Mesothelial cell of epicardium (in vitro differentiated cells): ENCODE measurements at places on chromosomes 12 and 14. TPM values are rescaled to one million over a fixed set of nuclear protein-coding genes. Genes with fewer than 3 reads are reported as not detected.

DNA sequence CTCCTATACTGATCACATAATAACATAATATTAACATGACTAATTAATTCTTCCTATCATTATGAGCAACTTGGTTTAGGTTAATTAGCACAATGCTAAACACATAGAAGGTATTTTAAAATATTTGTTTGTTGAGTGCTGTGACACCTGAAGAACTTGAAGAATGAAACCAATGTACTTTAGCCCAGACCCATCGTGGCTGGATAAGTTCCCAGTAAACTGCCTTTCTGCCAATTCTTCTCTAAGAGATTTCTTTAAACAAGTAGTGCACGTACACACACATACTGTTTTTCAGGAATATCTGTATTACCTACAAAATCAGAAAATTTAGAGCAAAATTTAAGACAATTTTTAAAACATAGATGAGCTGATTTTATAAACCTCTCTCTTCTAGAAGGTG, 207.4 kb upstream of the SSTR1 start:
- DNase-seq = no peak

DNA sequence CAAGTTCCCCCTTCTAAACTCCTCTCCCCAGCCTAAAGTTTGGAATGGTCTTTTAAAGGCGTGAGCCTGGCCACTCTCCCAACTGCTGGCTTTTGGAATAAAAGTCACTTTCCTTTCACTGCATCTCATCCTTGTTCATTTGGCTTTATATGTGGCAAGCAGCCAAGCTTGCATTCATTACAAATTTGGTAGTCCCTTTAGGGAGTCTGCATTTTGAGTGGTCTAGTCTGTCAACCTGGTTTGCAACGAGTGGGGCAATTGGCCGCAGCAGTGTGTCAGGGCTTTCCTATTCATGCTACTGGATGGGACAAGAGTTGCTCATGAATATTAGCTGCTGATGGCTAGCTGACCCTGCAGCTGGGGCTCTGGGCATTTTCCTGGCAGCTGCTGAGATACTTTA, 57.0 kb downstream of the CATSPERB start:
- DNase-seq = no peak

Gene AJUBA
- total RNA-seq = 108 to 110 TPM (median 109 TPM) in 3 replicates

DNA sequence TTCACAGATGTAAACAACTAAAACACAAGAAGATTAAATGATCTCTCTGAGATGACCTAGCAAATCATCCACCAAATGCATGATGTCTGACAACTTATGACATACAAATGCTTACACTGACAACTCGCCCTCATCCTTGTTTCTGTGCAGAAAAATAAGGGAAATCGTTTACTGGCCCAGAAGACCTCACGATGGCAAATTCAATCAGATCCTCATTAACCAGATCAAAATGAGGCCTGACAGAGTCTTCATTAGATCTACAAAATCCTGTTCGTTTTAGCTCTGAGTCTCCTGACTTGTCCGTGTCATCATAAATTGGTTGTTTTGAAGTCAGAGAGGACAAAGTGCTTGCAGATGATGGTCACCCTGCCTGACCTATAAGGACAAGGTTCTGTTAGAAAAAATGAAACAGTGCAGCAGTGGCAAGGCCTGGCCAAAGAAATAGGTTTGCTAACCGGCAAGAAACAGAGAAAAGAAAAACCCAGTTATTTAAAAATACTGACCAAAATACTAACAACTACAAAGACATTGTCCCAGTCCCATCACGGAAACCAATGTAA, 109.5 kb downstream of the BTG1 start:
- DNase-seq = no peak

Gene SLC39A5
- 0.76 to 1.3 TPM (median 1.1 TPM) in 3 replicates for total RNA-seq

GRCh38 chr12:102496591-102496990, 16.2 kb upstream of the IGF1 start:
- no peak for DNase-seq
